ENCODE measurements at places on chromosomes 4 and X.

DNA sequence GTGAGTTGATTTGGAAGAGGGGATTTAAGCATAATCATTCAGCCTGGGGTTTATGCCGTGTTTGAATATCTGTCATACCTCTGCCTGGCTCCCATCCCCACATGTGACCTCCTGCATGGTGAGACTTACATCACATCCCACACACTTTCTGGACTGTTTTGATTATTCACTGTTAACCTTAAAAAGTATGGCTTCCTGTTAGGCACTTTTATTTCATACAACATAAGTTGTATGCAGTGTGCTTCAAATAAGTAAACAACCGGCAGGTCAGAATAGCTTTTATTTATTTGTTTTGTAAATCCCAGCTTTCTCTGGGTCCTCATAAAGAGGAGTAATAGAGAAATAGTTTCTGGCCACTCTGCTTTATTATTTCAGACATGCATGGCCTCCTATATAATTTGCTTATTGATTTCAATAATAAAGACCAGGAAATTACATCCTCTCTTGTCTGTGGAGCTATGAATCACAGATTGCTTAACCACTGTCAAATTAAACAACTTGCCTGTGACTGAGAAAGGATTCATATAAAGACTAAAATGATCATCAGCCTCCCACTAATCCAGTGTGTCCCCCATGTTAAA lies 376.8 kb upstream of the ZFP42 start:
- no peak for DNase-seq

DNA sequence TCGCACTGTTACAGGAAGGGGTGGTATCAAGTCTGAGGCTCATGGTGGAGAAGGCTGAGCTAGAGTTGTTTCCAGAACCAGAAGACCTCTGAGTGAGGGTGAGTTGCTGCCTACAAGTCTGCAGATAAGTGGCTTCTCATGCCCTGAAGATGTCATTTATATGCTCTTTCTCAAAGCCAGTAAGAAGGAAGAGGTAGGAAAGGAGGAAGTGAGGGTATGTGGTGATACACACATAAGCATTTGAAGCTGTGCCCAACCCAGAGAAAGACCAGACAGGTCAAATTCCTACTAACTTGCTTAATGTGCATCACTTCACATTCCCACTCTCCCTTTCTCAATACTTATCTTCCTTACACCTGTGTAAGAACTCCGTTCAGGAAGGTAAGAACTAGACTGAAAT lies at the start of gene PPBP:
PPBP (minus strand) TSS at position 130 of the 400 bp plus-strand sequence; CDS start at position 43, 87 bp downstream.
- DNase-seq, result no peak

DNA sequence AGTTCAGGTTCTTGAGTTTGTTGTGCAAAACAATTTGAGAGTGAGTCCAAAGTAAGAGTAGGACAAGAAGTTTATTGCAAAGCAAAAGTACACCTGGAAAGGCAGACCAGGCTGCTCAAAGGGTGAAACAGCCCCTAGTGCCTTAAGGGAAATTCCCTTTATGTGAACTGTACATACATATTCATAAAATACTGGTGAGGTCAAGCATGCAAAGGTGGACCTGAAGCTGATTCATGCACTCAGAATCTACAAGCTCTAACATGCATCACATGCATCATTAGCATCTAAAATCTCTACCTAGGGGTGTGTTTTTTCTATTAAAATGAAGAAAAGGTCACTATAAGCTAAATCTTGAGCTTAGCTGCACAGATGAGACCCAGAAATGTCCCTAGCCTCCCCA lies 266.9 kb downstream of the SPATA18 start:
- no peak for DNase-seq

- no peak for DNase-seq
Observed at GRCh38 chrX:119655125-119655524, 37.8 kb downstream of the SEPTIN6 start.

DNA sequence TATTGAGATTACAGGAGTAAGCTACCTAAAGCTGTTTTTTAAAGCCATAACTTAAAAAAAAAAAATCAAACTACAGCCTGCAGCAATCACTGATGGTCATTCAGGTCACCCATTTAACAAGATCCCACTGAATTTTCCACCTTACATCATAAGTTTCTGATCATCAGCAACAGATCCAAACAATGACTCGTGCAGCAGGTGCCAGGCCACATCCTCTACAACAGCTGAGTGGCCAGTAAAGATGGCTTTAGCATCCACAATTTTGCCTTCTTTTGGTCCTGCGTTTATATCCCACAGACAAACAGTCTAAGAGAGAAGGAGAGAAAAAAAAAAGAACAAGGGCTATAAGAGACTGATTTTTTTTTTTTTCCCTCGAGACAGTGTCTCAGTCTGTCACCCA lies 16.6 kb downstream of the RBBP7 start:
- DNase-seq, result no peak

DNA sequence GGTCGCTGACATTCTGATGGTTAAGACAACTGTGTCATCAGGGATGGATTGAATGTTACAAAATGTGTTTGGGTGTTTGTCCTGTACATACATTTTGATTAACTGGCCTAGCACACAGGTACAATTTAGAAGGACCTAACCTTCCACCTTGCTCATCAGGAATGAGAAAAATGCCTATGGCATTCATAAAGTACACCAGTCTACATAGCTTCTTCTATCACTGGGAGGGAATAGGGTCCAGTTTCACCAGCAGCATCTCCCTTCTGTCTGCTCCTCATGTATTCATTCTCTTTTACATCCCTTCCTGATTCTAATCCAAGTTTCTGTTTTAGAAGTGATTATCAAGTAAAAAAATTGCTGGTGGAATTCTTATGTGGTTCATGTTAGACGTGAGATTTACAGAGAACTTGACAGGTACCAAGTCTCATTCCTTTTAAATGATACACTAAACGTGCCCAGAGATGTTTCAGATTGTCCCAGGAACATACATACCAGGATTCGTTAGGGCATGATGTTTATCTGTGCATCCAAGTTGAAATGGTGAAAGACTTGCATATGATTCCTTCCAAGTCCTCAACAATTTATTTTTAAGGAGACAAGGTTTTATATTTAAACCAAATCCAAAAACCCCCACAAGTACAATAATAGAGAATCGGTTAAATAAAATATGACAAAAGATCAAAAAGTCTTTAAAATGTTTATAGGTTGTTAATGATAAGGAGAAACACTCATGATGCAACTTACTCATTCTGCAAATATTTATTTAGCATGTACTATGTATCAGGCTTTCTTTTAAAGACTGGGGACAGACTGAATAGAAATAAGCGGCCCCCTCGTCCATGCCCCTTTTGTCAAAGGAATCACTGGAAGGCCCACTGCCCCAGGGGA lies 359.1 kb downstream of the ZNF674 start:
- DNase-seq, result no peak

- DNase-seq, result no peak
Observed at GRCh38 chr4:156329779-156330178, 376.1 kb upstream of the CTSO start.

DNA sequence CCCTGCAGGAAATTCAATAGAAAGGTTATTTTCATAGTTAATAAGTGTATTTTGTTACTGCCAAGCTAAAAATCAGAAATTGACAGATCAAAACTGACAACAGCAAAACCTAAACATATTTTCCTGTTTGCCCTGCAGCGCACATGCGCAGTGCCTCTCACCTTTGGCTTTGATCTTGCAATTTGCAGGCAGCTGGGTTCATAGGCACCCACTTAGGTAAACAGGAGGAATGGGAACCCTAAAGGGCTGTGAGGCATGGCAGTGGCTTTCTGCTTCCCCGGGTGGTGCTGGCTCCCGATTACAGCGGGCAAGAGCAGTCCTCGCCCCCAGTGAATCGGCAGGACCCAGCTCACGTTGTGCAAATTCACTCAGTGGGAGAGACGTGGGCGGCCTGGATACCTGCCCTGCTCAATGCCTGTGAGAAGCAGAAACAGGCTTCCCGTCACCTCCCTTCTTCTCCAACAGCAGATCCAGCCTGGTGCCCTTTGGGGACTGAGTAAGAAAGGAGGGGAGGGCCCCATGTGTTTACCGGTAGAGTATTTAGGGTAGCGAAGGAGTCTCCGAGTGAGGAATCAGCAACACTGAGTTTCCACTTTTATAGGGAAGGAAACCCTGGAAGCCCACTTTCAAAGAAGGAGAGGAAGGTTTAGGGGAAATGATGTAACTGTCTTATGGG lies 25.7 kb downstream of the CCKAR start:
- no peak for DNase-seq
